CD8-positive, alpha-beta T cell (primary cell): ENCODE measurements at places on chromosomes 3 and 15.

GRCh38 chr15:99014803-99015697, 7.5 kb upstream of the PGPEP1L start:
- no peak for DNase-seq

DNA sequence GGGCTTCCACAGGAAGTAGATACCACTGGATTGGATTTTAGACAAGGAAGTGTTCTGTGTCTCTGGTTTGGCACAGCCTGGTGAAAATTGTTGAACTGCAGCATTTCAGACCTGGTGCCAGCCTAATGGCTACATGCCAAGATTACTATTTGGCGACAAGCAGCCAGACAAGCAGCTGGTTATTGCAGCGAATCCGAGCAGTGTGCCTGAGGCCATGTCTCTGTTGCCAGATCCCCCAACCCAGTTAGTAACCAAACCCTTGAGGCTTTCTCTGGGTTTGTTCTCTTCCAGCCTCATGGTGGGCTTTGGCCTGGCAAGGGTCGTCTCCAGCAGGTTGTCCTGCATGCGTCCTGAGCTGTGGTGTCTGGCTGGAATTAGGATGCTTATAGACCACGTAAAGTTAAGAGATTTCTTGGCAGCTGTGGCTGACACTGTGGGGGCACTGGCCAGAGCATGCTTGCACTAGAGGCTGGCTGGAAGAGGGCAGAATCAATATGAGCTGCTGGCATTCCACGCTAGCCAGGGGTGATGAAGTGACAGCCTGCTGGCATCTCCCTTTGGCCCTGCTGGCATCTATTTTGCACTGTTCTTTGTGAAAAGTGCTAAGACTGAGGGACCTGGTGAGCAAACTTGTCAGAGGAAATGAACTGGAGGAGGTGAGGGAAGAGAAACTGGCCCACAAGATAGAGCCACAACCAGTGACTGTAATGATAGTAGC, 172.6 kb downstream of the RBMS3 start:
- no peak for DNase-seq

GRCh38 chr3:176362191-176362731, 835.0 kb downstream of the TBL1XR1 start:
- DNase-seq = no peak

GRCh38 chr15:68650901-68651709, 72.3 kb downstream of the CORO2B start:
- DNase-seq = peak; percentile 27

DNA sequence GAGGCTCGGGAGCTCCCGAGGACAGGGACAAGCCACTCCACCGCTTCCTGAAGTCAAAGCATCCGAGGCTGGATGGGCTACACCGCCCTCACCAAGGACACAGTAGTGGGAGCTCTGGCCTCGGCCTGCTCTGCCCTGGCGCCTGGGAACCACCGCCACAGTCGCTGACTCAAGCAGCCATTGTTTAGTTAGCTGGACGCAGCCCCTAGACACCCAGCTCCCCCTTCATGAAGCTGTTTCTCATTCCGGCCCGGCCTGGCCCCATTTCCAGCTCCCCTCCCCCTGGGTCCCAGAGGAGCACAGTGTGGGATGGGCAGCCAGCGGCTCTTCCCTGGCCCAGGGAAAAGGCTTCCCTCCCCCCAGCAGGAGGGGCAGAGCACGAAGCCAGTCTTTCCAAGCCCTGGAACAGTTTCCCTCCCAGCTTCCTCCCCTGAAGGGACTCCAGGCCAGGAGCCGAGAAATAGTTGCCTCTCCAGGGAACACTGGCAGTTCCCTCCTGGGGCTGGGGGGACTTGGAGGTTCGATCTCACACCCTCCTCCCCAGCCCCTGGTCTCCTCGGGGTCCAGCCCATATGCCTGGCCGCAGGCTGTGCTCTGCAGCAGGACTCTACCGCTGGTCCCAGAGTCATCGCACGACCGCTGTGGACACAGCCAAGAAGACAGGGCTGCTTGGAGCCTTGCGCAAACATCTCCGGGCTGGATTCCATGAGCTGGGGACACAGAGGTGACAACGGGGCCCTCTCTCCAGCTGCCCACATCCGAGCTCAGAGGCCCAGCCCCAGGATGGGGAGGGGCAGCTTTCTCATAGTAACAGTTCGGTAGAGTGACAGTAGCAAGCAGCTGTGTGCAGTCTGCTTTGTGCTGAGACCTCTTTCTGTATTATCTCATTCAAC, 10.0 kb downstream of the PLXND1 start:
- DNase-seq = no peak

DNA sequence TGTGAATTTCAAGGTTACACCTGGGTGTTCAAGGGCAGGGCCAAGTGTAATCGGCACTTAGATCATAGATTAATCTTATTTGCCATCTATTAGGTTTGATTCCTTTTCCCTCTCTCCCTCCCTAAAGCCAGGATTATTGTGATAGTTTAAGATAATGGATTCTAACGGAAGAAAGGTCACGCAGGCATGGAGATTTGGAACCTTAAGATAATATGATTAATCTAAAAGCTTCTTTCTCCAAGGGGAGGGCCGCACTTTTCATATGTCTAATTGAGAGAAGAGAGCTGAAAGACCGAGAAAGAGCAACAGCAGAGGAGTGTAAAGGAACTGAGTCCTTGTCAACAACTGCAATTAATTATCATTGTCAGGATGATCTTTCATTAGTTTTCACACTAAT, 858.8 kb upstream of the NR2F2 start:
- no peak for DNase-seq

- DNase-seq = no peak
Measured at GRCh38 chr3:60125686-60126085, 1075.9 kb upstream of the CFAP20DC start.
